GM23248 (cell line): ENCODE measurements at places on chromosomes 12 and 14. TPM values are rescaled to one million over a fixed set of nuclear protein-coding genes. Genes with fewer than 3 reads are reported as not detected.

DNA sequence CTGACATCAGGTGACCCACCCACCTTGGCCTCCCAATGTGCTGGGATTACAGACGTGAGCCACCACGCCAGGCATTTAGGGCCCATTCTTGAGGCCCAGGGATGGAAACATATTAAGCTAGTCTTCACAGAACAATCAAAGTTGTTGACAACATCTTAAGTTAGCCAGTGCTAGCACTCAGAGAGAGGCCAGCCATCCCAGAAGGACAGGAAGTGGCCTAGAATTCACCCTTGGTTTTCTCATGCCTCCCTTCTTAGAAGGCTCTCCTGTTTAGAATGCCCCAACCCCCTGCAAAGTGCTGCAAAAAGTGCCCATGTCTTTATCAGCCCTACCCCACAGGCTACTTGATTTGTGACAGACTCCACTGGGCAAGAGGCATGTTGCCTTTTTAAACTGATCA is 12.1 kb upstream of the OR6J1 start:
- DNase-seq = no peak

DNA sequence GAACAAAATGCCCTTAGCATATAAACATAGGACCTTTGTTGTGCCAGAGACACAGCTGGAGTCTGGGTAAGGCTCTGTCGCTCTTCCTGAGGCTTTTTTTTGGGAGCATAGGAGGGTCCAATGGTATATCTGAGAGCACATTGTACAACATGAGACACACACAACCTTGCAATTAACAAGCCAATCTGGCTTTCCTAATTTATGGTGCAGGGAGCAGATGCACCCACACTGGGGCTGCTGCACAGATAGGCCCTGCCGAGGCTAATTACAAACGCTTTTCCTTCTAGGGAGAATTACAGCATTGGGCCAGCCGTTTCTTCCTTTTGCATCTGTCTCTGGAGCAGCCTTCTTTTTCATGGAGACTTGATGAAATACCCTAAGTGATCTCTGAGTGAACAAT is 75.0 kb upstream of the OVCH1 start:
- DNase-seq = no peak

DNA sequence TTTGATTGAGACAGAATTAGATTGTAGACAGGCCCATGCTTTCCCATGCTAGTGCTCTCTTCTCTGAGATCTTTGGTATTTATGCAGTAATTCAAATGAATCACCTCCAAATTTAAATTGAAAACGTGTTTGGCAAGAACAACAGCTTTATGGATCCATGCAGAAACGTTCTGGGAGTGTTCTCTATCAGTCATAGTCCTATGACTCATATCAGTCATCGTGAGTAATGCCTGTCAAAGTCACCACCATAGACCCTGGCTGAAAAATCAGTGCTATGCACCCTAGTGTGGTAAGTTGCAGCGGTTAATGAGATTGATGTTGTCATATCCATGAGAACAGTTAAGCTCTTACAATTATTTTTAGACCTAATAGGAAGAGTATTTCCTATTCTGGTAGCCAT is 90.1 kb upstream of the FOXG1 start:
- DNase-seq = peak; percentile 5

The CLMN gene
- 0.11 and 0.76 TPM in 2 replicates for total RNA-seq
